Fibroblast of skin of scalp (primary cell): ENCODE measurements at places on chromosomes 1 and 21.

GRCh38 chr1:188763541-188763940 lies 1714.1 kb downstream of the BRINP3 start:
- DNase-seq, result no peak

GRCh38 chr1:41153750-41154274 lies 88.3 kb downstream of the SCMH1 start:
- DNase-seq, result no peak

DNA sequence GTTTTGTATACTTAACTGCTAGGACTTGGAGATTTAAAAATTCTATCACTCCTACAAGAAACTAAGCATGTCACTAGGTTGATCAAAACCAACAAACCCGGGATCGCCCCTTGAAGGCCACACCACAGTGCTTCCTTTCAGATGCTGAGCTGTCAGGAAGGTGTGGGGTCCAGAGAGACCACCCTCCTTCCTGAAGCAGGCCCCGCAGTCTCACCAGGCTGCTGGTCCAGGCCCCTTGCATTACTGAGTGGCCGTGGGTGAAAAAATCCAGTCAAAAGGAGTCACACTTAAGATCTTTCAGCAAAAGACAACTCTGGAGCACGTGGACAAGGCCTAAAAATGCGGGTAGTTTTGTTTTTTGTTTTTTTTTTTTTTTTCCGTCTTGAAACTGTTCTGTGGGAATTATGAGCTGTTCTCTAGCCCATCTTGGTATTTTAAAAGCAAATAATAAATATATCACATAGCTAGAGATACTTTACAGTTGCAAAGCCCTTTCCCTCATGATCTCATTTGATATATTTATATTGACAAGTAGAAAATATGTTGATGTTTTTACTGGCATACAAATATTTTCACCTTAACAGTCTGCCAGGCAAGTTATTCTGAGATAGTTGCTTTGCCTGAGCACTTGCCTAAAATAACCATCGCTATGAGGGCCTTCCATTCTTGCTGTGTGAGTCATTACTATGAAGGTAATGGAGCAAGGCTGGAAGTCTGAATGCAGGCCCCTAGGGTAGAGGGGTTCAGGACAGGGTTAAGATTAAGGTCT lies 73.1 kb upstream of the EDEM3 start:
- peak; percentile 82 for DNase-seq

GRCh38 chr1:247440001-247440620 lies 17.8 kb downstream of the OR2B11 start:
- no peak for DNase-seq

DNA sequence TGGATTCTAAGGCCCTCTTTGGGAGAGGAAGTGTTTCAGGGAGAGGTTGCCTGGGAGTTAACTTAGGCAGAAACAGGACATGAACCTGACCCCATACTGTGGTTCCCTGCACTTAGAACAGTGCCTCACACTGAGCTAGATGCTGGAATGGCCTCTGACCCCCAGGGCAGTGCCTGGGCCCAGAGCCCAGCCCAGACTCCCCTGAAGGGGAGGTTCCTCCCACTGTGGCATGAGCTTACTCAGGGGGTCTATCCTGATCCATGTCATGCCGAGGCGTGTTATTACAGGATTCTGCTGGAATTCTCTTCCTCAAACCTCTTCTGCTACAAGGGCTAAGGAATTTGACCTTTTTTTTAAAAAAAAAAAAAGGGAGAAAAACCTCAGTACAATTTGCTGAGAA lies 72.2 kb downstream of the MRPL37 start:
- DNase-seq, result peak; percentile 46

- peak; percentile 60 for DNase-seq
Observed at GRCh38 chr1:181083842-181084605, 4.5 kb upstream of the IER5 start.
